ENCODE measurements at places on chromosomes 3 and 15. TPM values are rescaled to one million over a fixed set of nuclear protein-coding genes. Genes with fewer than 3 reads are reported as not detected.

Gene ECE2
- polyA plus RNA-seq: not detected

Gene GABRB3
- polyA plus RNA-seq: 0.05 TPM

Gene ACOX2
- polyA plus RNA-seq: not detected

Gene PLA2G4D
- not detected for polyA plus RNA-seq

Gene CTXND1
- not detected for polyA plus RNA-seq

Gene ROBO1
- polyA plus RNA-seq: not detected

Gene ANKRD63
- polyA plus RNA-seq: not detected

Gene SLC9C1
- polyA plus RNA-seq: not detected

Gene GPR160
- polyA plus RNA-seq: 6.2 TPM

Gene LARP6
- not detected for polyA plus RNA-seq

Gene SCN11A
- not detected for polyA plus RNA-seq

Gene CLDN18
- polyA plus RNA-seq: not detected

Gene GPR27
- polyA plus RNA-seq: 0.81 TPM

Gene KLF15
- polyA plus RNA-seq: not detected
